ENCODE measurements at places on chromosomes 12 and 14. TPM values are rescaled to one million over a fixed set of nuclear protein-coding genes. Genes with fewer than 3 reads are reported as not detected.

GRCh38 chr14:77045238-77046162 is 17.0 kb upstream of the IRF2BPL start:
- DNase-seq, result peak; percentile 91

- no peak for DNase-seq
Observed at GRCh38 chr12:45377815-45378214, 161.9 kb downstream of the ANO6 start.

DNA sequence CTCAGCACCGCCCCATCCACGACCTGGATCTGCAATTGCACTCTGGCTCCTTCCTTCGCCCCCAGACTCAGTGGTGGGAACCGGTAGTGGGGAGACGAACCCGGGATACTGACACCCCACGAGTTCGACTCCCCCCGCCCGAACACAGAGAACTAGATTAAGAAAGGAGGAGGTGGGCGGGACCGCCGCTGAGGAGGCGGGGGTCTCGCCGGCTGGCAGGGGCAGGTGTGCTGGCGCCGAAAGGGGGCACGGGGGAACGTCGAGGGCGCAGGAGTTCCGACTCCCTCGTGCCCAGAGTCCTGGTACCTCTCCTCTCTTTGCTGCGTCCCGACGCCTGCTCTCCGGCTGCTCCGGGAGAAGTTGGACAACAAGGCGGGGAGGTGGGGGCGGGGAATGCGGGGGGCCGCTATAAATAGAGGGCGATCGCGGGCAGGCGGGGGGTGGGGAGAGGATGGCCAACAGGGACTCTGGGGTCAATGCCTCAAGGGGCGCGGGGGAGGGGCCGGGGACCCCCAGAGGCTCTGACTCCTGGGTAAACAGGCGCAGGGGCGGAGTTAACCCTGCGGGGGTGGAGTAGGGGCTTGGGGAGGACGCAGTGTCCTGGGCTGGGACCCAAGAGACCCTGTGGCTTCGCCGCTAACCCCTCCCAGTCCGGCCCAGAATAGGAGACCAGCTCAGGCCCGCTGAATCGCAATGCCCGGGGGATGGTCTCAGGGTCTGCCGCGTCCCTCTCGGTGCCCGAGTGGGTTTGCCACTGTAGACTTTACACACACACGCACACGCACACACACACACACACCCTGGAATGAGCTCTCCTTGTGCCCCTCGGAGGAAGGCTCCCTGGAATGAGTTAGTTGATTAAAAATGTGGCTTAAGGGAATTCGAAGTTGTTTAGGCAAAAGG is 761 bp upstream of the NDRG2 start:
- DNase-seq, result no peak

The KRT2 gene
- total RNA-seq, result not detected

The NOP9 gene
- 24.4 TPM for total RNA-seq

DNA sequence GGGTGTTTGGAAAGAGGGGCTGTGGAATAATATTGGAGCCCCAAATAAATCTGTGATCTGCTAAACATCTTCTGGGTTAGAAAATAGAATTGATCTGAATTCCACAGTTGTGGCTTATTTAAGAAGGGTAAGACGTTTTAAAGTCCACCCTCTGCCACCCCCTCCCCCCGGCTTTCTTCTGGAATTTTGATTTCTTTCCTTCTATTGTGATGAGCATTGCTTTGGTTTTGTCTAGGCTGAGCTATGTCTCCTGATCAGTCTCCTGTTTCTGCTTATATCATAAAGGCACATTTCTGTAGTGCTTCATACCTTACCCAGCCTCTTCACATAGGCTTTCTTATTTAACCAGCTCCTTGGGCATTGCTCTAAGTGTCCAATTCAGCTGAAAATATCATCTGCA is 77.3 kb upstream of the SLC38A2 start:
- no peak for DNase-seq

DNA sequence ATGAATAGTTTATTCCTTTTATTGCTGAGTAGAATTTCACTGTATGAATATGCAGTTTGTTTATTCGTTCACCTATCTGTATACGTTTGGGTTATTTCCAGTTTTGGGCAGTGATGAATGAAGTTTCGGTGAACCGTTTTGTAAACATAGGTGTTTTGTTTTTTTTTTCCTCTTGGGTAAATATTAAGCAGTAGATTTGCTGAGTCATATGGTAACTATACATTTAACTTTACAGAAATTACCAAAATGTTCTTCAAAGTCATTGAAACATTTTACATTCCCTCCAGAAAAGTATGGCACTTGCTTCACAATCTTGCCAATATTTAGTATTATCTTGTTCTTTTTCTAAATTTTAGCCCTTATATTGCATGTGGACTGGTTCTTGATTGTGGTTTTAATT is 3.8 kb upstream of the ABCC9 start:
- no peak for DNase-seq

DNA sequence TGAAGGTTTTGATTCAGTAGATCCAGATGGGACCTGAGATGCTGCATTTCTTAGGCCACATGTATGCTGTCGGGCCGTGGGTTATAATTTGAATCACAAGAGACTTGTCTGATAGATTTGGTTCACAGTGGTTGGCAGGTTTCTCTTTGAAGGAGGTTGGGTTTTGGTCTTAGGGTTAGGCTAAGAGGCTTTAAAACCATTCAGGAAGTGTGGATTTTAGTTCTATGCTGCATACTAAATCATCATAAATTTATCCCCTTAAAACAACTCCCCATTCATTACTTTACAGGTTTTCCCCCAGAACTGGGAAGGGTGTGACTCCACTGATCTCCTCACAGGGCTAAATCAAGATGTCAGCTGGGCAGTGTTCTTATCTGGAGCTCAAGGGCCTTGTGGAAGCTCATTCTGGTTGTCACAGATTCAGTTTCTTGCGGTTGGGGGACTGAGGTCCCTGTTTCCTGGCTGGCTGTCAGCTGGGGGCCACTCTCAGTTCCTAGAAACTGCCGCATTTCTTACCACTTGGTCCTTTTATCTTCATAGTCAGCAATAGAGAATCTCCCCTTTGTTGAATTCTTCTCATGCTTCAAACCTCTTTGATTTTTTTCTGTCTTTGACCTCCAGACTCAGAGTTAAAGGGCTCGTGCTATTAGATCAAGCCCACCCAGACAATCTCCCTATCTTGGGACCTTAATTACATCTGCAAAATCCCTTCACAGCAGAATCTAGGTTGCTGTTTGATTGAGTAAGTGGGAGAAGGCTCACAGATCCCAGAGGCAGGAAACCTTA is 20.6 kb upstream of the PCNX1 start:
- DNase-seq, result no peak

The EMP1 gene
- 542 TPM for total RNA-seq

The IFNG-AS1 gene
- not detected for total RNA-seq

- DNase-seq, result no peak
Observed at GRCh38 chr14:75242546-75243273, 35.9 kb upstream of the FOS start.

GRCh38 chr14:82861313-82861712 is 1327.7 kb upstream of the SEL1L start:
- DNase-seq, result no peak

GRCh38 chr12:104605685-104606084 is 148.9 kb downstream of the CHST11 start:
- no peak for DNase-seq

DNA sequence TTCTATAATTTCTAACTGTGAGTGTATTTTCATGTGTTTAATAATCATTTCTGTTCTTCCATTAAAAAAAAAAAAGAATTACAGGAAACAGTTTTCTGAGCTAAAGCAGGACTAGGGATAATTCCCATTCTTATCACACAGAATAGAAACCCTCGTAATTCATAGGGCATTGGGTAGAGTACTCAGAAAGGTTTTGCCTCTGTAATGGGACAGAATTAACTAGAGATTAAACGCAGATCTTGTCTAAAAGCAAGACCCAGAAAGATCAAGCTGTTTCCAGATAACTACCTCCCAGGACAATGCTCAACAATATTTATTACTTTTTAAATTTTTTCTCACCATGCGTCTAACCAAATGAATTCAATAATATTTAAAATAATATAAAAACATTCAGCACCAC is 10.2 kb downstream of the GSKIP start:
- DNase-seq, result no peak

All from PC-9 (cell line).